BJ (cell line): ENCODE measurements at places on chromosomes 3 and 15. TPM values are rescaled to one million over a fixed set of nuclear protein-coding genes. Genes with fewer than 3 reads are reported as not detected.

DNA sequence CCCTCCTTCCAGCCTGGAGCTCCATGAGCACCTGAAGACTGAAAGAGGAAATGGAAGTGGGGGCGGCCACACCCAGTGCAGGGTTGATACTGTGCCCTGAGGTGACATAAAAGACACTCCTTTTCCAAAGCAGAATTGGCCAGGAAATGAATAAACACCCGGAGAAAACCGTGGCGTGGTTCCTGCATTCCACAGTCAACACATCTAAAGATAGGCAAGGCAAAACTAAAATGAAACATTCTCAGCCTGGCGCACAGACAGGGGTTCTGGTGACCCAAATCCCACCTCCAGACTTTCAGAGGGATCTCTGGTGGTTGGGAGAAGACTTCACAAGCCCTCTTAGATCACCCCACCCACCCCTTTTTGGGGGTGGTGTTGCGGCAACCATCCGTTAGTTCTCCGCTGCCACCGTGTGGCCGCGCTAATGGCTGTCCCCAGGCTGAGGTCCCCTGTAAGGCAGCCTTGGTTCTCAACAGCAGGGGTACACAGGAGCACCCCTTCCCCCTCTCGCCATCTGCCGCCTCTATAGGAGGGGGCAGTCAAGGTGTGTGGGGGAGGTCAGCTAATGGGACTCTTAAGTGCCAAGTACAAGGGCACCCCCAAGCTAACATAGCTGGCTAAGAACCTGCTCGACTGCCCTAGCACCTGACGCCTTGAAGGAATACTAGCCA lies 2.5 kb upstream of the MST1R start:
- no peak for DNase-seq

Gene FOXB1
- polyA plus RNA-seq, result not detected in 2 replicates

Gene ZBTB20
- 4.7 and 6.0 TPM in 2 replicates for polyA plus RNA-seq

Gene UBL7
- 69.4 and 87.3 TPM in 2 replicates for polyA plus RNA-seq

DNA sequence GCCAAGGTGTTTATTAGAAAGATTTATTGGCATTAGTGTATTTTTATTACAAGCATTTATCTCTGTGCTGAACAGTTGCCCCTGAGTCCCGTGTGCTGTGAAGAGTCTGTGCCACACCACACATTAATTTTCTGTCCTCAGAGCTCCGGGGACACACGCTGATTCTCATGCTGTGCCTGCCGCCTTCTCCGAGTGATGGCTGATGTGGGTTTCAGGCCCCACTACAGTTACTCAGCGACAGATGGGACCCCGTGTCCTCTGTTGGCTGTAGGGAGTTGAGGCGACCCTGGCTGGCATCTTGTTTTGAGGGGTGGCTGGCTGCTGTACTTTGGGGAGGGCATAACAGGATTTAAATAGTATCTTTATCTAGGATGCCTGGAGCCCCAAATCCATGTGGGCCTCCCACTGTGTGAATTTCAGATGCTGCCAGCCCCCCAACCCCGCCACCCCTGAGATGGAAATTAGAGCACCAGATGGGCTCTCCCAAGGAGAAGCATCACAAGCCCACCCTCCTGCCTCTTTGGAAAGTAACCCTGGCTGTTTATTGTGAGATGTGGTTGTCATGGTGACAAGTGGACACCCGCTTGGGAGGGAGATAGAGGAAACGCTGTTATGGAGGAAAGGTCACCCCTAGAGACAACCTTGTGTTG lies 185.6 kb downstream of the APBA2 start:
- DNase-seq, result no peak

Gene NECTIN3
- 24.7 and 47.6 TPM in 2 replicates for polyA plus RNA-seq

- DNase-seq, result no peak
These were observed 225.6 kb downstream of the TBL1XR1 start for GRCh38 chr3:176971613-176972174.
